KBM-7 (cell line): ENCODE measurements at places on chromosomes 13 and 19.
A peak's percentile ranks its signal among the peaks of the same experiment; 100 is the strongest.

GRCh38 chr13:77544758-77545338 is 9.3 kb downstream of the SCEL start:
- no peak for DNase-seq

GRCh38 chr13:37173214-37173613 is 67.8 kb upstream of the CSNK1A1L start:
- DNase-seq, result no peak

- no peak for DNase-seq
These were observed 831 bp upstream of the CBARP start for GRCh38 chr19:1238369-1239303.

DNA sequence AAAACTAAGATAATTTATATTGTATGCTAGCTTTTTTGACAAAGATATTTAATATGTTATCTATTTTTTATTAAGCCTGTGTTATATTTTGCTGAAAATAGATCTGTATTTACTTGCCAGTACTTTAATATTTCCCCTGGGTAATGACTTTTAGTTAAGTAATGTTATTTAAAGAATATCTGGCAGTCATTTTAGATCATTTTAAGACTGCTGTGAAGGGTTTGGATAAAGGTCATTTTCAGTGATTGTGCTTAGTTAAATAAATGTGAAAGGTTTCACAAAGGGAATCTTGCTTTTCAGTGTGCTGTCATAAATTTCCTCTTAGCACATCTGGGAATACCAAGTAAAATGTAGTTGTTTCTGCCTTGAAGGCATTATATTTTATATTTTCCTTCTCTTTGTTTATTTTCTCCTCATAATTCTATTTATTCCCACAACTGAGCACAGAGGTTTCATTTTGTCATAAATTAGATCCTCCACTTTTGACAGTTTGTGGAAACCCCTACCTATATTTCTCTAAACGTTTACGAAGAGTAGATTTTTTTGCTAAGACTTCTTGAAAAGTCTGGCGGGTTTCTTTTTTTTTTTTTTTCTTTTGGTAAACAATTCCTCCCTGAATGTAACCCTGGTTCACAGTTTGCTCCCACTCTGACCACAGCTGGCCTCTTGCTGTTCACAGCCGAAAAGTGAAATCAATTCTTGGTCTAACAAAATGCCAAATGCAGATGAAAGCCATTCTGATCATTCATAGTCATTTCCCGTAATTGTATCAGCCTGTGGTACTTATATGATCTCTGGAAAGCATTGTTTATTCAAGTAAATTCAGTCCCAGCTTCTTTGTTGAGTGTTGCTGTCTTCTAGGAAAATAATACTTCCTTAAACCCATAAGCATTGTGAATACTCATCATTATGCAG is 87.8 kb downstream of the MAB21L1 start:
- DNase-seq, result peak; percentile 12

DNA sequence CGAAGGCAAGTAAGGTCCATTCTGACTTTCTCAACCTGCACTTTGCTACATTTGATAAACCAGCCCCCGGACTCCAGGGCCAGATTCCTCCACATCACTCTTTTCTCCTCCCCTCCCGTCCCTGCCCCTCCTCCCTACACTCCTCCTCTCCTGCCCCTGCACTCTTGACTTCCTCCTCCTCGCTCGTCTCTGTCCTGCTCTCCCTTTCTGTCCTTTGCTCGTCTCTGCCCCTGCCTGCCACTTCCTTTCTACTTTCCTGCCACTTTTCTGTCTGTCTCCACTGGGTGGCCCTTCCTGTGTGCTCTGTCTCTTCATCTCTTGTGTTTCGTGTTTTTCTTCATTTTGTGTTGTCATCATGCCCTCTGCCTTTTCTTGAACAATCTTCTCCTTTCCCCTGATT is 7.0 kb downstream of the U2AF2 start:
- no peak for DNase-seq
